ENCODE measurements at places on chromosomes 7 and 10.

- no peak for DNase-seq
These were observed 143.5 kb upstream of the GHITM start for GRCh38 chr10:83995738-83996331.

- DNase-seq = no peak
These were observed 24.8 kb downstream of the DPCD start for GRCh38 chr10:101612872-101613271.

DNA sequence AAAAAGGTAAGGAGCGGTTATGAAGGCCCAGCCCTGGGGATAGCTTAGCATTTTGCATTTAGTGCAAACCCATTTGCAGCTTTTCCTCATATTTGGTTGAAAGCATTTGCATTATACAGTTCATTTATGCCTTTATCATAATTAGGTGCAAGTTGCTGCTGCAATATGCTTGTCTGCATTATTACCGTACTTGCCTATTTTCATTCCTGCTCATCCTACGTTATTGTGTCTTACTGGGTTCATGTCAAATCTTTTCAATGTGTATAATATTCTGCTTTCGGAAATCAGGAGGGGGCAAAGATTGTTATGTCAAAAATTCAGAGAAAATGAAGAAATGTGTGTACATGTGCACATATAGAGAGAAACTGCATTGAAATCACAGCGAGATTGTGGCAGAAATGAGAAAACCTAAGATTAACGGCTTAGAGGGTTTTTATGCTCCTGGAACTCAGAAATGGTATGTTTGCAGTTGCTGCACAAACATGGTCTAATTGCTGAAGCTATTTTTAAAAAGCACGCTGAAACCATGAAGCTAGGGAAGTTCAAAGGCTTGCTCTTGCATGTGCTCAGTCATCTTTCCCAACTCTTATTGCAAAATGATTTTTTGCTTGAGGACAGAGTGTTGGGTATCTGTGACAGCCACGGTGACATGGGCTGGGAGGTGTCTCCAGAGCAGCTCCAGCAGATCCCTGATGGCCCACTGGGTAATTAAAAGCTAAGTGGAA is 613.2 kb downstream of the SDK1 start:
- DNase-seq = no peak

DNA sequence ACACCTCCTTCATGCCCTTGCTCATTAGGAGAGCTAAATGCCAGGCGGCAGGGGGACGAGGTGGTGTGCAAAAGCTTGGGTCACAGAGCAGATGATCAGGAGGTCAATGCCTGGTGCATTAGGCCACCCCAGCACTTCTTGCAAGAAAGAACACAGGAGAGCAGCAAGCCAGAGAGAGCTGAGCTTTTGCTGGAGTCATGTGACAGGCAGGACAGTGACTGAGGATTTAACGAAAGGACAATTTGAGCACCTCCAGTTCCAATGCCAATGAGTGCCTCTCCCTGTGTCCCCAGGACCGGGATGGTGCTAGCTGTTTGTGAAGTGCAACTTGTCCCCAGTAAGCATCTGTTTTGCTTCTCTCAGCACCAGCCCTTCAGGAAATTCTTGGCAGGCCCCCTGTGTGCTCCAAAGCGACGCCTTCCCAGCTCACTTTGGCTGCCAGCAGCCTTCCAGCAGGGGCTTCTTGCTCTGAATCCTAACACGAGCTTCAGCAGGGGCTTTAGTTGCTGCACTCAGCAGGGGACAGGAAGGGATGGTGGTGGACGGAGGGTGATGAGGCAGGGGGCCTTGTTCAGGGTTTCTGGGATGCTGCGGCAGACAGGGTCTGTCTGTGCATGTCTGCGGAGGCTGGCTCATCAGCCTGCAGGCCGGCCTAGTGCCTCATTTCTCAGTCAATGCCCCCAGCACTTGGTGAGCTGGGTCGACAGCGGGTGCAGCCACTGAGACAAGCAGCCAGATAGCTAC is 368.1 kb downstream of the RPS24 start:
- no peak for DNase-seq

- no peak for DNase-seq
These were observed 84.3 kb downstream of the CREM start for GRCh38 chr10:35210961-35211360.

DNA sequence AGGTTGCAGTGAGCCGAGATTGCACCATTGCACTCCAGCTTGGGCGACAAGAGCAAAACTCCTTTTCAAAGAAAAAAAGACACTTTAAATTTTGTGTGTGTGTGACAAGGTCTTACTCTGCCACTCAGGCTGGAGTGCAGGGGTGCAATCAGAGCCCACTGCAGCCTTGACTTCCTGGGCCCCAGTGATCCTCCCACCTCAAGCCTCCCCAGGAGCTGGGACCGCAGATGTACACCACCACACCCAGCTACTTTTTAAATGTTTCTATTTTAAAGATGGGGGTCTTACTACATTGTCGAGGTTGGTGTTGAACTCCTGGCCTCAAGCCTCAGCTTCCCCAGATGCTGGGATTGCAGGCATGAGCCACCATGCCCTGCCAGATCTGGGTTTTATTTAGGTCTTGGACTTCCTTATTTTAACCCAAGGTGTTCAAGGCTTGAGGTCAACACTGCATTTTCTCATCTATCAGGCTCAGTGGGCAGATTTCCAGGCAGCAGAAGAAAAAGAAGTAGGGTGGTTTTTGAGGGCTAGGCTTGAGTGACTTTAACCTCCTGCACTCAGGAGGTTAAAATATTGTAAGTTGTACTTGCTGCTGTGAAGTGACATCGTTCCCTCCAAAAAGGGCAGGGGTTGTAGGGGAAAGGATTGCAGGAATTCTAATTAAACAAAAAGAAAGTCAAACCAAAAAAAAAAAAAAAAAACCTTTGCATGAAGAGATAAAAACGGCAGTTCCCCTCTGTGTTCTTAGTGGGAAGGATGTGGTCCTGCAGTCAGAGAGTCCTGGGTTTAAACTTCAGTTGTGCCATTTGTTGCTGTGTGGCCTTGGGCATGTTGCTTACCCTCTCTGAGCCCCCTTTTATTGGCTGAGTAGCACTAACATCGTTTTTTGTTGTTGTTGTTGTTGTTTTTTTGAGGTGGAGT is 71.5 kb downstream of the CARD11 start:
- DNase-seq = no peak

DNA sequence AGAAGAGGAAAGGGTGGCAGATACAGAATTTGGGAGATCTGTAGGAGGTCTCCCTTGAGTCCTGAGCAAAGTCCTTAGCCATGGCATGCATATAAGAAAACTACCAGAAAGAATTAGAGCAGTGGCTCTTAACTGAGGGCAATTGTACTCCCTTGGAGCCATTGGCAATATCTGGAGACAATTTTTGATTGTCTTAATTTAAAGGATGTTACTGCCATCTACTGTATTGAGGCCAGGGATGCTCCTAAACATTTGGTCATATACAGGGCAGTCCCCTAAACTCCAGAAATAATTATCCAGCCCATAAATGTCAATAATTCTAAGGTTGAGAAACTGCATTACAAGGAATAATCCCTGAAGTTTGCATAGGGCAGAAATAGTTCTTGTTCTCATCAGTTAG is 136.4 kb upstream of the ODAD2 start:
- no peak for DNase-seq

DNA sequence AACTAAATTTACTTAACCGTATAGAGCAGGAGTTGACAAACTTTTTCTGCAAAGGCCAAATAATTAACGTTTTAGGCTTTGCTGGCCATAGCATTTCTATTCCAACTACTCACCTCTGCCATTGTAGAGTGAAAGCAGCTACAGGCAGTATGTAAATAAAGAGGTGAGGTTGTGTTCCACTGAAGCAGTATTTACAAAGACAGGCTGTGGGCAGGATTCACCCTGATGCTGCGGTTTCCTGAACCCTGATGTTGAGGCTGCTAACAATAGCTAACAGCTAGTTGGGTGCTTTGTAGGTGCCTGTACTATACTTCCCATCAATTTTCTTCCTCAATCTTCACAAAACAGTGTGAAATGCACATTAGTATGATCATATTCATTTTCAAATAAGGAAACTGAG is 47.0 kb upstream of the LAMB1 start:
- no peak for DNase-seq

- DNase-seq = no peak
These were observed 278.4 kb downstream of the PHF14 start for GRCh38 chr7:11252011-11252607.

DNA sequence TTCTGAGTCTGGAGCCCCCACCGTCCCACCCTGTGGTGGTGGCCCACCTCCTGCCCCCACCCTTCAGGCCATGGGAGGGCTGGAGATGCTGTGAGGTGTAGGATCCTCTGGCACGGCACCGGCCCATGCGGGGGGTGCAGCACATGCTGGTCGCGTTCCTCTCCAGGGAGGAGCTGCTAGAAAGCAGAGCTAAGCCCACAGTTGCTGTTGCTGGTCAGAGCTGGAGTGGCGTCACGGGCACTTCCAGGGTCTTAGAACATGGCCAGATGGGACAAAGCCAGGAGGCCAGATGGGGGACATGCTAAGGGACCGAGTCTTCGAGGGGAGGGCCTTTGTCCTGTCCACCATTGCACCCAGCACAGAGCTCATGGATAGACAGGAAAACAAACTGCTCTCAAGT is 21.6 kb downstream of the AGAP3 start:
- DNase-seq = no peak

- DNase-seq = no peak
These were observed 375.9 kb downstream of the BMPER start for GRCh38 chr7:34281260-34281659.

GRCh38 chr7:25802473-25802872 is 349.5 kb upstream of the NFE2L3 start:
- no peak for DNase-seq

DNA sequence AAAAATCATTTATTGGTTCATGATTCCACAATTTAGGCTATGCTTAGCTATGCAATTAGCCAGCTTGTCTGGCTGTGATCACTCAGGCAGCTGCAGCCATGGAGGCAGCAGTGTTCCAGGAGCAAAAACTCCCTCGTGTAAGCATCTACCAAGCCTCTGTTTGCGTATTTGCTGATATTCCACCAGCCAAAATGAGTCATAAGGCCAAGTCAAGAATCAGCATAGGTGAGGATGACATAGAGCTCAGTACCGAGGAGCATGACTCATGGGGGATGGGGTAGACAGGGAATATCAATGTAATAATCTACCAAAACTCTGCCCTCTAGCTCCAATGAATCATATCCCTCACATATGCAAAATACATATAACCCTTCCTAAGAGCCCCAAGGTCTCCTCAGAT is 63.3 kb downstream of the IMMP2L start:
- no peak for DNase-seq

DNA sequence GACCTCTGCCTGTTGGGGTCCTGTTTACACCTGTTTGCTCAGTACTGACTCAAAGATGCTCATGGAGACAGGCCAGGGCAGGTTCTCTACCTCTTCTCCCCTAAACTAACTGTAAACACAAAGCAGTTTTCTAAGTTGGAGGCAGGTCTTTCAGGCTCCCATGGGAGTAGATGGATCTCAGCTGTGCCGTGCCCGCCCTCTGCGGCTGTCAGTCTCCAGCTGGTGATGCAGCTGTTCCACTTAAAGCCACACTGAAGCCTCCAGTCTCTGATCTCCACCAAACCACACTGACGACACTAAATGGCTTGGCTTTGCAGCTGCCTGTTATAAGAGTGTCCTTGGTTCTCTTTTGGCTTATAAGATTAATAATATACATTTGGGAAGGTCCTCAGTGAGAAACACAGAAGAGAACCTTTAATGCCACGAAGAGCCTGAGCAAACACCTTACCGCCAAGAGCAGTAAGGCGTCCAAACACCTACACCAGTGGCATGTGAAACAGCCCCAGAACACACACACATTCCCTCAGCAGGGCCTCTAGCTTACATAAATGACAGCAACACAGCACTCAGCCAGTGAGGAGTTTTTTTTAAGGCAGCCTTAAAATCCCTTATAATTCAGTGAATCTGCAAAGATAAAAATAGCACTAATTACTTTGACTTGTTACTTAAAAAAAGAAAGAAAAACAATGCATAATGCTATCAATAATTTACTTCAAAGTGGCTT is 60.4 kb upstream of the KCNIP2 start:
- DNase-seq = no peak

DNA sequence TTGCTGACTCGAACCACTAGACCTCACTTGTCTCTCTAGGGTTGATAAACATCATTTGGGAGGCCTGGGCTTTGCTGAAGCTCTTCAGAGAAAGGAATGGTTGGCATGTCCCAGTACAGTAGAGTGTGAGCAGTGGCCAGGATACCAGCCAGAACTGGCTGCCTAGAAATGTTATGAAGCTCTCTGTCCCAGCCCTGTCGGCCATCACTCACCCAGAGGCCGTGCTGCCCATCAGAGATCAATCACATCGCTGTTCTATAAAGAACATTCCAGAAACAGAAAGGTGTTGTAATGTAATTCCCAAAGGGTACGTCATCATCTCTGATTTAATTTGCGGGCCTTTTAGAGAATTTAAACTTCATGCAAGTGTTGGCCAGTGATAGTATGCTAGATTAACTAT is 111.5 kb downstream of the PRPF18 start:
- no peak for DNase-seq

- no peak for DNase-seq
These were observed 27.9 kb upstream of the ASCC1 start for GRCh38 chr10:72243822-72244437.

DNA sequence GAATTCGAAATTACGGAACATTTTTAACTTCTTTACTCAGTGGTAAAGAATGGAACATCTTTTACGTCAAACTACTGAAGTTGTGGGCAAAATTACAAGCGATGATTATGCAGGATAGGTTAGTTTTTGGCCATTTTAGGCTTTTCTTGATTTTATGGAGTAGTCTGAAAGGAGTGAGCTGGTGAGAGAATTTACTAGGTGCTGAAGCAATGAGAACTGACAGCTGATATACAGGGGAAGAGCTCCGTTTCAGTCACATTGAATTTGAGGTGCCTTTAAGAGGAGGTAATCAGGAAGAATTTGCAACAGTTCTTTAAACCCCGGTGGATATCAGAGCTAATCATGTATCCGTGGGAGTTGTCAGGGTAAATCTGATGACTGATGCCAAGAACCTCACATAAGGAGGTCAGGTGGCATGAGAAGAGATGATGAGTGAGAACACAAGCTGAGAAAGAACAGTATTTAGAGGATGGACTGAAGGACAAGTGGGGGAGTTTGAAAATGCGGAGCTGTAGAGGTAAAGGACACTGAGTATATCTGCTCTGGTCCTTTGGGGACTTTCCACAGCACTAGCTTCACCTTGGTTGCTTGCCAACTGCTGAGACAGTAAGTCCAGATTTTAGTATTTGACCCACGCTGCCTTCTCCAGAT is 104.3 kb downstream of the AHR start:
- no peak for DNase-seq
